ENCODE measurements at places on chromosomes 2 and 18.

GRCh38 chr2:98623657-98624056 is 15.3 kb downstream of the UNC50 start:
- DNase-seq, result no peak

DNA sequence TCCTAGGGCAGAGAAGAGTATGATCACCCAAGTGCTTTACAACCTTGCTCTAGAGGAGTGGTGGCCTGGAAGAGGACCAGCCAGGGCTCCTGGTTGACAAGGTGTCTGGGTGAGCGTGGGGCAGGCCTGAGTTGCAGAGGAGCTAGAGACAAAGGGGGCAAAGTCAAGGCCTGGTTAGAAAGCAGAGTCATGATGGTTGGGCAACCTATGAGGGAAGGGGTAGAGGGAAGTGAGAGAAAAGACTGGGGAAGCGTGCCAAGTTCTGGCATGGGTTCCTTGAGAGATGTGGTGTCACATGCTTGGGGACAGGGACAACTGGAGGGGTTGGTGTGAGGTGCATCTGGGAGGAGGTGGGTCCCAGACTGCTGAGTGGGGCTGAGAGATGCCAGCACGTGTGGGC is 13.5 kb downstream of the ZFP36L2 start:
- no peak for DNase-seq

DNA sequence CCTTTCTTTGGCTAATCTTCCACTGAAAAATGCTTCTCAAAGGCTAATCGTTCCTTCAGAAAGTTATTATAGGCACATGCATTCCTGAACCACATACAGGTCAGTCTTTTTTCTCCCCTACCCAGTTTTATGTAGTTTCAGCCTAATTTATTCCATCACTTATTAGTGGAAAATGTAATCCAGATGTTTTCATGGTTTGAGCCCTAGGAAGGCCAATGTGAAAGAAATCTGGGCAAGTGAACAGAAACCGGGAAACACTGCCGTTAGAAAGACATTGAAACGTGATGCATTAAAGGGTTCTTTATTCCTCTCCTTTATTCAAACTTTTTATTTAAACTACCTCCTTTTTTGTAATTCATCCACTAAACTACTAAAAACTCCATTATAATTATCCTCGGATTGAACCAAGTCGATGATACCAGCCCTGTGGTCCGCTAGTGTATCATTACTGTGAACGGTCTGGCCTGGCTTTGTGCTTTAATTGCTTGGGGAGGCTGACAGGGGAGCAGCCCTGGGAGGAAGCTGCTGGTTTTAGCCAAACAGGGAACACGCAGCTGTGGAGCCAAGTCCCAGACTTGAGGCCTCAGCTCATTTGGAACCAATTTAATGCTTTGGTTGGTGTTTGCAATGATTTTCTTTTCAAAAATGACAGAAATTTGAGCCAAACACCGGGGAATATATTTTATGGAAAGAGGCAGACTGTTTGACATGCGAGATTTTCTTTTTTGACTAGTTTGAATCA is 149.2 kb downstream of the ARHGAP28 start:
- DNase-seq, result no peak

- DNase-seq, result no peak
Measured at GRCh38 chr2:138665937-138666336, 114.3 kb downstream of the NXPH2 start.

- no peak for DNase-seq
Measured at GRCh38 chr2:142533177-142533576, 344.3 kb upstream of the KYNU start.

DNA sequence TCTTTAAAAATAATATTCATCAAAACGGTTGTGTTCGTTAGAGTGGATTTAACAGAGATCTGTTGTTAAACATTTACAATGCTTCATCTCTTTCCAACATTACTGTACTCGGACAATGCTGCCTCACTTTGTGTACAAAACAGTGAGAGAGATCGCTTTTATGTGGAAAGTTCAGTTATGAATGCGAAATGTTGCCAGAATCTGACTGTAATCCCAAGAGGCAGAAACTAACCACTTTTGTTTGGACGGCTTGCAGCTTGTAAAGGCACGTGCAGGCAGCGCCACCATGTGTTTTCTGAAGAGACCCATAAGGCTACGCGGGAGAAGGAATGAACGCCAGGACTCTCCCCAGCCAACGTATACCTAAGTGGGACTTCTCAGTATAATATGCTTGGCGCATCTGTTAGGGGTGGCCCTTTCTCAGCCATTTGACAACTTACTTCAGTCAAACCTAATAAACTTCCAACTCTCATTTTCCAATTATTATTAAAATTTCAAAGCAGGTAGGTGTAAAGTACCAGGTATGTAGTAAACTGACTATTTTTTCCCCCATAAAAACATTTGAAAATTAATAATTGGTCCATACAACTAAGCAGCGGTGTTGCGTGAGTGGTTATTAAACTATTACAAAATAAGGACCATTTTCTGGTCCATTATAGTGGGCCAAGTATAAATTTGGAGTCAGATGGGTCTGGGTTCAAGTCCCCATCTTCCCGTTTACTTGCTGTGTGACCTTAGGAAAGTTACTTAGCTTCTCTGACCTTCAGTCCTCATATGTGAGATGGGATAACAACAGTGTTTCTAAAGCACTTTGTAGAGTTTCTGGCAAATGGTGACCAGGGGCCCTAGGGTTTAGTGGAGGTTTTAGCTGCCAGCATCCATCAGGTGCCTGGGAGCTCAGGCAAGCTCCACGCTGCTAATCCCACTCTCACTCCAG is 5.6 kb upstream of the NAPG start:
- peak; percentile 76 for DNase-seq

GRCh38 chr18:12032786-12033642 is 51.7 kb downstream of the IMPA2 start:
- peak; percentile 9 for DNase-seq

GRCh38 chr18:57443702-57444101 is 8.5 kb downstream of the ONECUT2 start:
- DNase-seq, result no peak

DNA sequence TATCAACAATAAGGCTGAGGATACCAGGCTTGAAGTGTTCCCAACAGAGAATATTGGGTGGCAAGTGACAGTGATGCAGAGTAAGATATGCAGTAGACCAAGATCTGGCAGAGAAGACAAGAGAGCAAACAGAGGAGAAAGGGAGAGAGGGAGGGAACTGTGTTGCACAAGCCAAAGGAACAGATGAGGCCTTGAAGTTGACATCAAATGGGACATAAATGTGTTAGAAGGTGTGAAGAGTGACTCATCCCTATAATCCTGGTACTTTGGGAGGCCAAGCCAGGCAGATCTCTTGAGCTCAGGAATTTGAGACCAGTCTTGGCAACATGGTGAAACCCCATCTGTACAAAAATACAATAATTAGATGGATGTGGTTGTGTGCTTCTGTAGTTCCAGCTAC is 342.9 kb downstream of the PARD3B start:
- no peak for DNase-seq

- DNase-seq, result no peak
Measured at GRCh38 chr2:18253686-18254197, 306.7 kb downstream of the RDH14 start.

Measured in HTR-8/SVneo (cell line).